Progenitor cell of endocrine pancreas (in vitro differentiated cells): ENCODE measurements at places on chromosomes 2 and 18.
A peak's percentile ranks its signal among the peaks of the same experiment; 100 is the strongest.

DNA sequence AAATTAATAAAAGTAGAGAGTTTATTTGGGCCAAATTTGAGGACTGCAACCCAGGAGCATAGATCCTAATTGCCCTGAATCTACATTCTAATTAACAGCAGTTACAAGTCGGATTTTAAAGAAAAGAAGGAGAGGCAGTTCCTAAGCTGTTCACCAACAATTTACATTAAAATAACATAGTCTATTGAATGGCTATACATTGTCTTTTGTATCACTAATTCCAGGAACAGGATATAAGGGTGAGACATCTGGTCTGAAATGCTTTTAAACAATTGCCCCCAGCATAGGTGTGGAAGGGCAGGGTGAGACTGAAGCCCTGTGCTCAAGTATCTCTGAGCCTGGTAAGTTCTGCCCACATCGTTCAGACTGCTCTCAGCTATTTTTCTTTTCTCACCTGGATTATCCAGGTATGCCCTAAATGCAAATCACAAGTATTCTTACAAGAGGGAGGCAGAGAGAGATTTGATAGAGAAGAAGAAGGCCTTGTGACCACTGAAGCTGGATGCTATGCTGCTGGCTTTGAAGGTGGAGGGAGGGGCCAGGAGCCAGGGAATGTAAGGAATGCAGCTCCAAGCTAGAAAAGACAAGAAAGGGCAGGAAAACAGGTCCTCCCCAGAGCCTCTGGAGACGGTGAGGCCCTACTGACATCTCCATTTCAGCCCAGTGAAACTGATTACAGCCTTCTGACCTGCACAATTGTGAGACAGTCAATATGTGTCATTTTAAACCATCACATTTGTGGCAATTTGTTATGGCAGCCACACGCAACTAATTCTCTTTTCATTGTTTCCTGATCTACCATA, 189.4 kb upstream of the ARL4C start:
- DNase-seq: peak; percentile 23

- DNase-seq: no peak
Observed at GRCh38 chr2:234788381-234788780, 163.4 kb upstream of the SH3BP4 start.

DNA sequence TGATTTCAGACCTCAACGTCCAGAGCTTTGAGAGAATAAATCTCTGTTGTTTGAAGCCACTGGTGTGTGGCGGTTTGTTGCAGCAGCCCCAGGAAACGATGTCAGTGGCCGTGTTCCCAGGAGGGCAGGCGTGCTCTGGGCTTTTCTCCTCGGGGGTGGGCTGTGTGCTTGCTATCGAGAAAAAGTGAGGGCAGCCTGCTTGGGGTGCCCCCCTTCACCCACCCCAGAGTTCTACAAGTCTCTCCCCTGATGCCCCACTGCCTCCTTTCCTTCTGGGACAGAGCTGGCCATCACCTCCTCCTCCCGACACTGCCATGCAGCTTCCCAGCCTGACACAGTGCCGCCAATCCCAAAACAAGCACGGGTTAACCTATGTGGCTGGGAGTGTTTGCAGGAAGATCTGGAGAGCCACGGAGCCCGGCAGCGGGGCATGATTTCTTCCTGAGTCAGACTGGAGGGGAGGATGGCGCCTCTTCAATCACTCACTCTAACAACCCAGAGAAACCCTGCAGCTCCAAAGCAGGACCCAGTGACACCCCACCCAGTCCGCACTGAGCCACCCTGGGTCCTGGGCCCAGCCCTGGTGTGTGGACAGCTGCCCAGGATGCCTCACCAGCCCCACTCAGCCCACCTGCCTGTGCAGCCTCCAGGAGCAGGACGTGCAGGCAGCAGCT, 213.7 kb upstream of the RAB6C start:
- DNase-seq: no peak

GRCh38 chr2:121189011-121189410, 96.0 kb downstream of the TFCP2L1 start:
- no peak for DNase-seq

DNA sequence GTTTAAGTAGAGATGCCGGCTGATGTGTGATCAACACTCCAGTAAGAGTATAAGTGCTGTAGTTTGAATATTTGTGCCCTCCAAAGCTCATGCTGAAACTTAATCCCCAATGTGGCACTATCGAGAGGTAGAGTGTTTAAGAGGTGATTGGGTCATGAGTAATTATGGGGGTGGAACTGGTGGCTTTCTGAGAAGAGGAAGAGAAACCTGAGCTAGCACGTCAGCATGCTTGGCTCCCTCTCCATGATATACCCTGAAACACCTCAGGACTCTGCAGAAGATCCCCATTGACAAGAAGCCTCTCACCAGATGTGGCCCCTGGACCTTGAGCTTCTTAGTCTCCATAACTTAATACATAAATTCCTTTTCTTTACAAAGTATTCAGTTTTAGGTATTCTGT, 584.8 kb downstream of the TSN start:
- no peak for DNase-seq

DNA sequence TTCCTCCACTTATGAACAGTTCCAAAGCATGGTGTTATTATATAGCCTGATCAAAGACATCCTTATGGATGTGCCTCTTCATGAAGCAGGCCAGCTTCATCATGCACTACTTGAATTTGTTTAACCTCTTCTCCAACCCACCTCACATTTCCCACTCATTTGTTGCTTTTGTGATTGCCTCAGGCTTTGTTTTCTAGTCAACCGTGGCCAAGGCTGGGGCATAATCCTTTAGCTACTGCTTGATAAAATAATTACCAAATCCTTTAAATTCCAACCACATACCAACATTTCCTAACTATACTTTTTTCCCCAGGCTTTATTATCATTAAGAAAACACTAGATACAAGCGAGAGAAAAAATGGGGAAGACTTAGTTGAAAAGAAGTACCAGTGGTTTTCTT, 39.6 kb upstream of the SCN1A start:
- no peak for DNase-seq

DNA sequence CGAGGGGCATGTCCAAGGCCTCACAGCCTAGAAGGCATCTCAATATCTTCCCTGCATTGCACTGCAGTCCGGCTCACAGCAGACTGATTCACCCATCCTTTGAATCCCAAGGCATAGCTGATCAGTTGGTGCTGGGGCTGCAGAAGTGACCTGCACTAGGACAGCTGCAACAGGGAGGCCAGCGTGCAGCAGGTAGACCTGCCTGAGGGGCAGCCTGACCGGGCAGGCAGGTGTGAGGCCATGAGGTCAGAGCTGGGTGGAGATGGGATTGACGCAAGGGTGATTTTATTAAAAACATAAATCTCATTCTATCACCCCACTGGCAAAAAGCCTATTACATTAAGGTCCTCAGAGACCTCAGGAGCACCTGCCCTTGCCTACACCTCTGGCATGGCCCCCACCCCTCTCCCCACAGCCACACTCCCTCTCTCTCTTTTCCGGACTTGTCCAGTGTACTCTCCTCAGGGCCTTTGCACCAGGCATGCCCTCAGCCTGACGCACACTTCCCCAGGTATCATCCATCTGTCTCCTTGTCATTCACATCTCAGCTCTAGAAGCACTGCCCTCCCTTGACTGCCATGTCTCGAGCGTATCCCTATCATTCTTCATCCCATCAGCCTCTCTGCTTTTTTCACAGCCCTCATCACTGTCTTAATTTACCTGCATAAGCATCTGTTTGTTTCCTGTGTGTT, 63.5 kb upstream of the WIPF1 start:
- DNase-seq: no peak

GRCh38 chr2:172671501-172671900, 64.1 kb upstream of the RAPGEF4 start:
- no peak for DNase-seq

GRCh38 chr2:26805241-26805676, 19.4 kb downstream of the CENPA start:
- DNase-seq: no peak

GRCh38 chr2:190119923-190120590, 57.5 kb upstream of the MSTN start:
- DNase-seq: no peak

DNA sequence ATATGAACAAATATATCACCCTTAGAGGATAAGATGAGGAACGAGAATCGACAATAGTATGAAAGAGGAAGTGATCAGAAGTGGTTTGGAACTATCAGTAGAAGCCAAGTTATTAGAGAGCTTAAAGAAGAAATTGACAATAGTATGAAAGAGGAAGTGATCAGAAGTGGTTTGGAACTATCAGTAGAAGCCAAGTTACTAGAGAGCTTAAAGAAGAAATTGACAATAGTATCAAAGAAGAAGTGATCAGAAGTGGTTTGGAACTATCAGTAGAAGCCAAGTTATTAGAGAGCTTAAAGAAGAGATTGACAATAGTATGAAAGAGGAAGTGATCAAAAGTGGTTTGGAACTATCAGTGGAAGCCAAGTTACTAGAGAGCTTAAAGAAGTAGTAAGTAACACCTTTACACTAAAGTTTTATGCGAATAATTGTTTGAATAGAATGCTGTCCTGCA, 175.5 kb downstream of the ZNF407 start:
- DNase-seq: no peak

- no peak for DNase-seq
Observed at GRCh38 chr18:26579941-26580618, 31.7 kb upstream of the KCTD1 start.

GRCh38 chr18:58180738-58181353, 136.8 kb downstream of the NEDD4L start:
- peak; percentile 47 for DNase-seq

- no peak for DNase-seq
Observed at GRCh38 chr18:11368020-11368419, 218.7 kb upstream of the PIEZO2 start.

GRCh38 chr18:40789286-40789685, 1165.7 kb upstream of the PIK3C3 start:
- no peak for DNase-seq

DNA sequence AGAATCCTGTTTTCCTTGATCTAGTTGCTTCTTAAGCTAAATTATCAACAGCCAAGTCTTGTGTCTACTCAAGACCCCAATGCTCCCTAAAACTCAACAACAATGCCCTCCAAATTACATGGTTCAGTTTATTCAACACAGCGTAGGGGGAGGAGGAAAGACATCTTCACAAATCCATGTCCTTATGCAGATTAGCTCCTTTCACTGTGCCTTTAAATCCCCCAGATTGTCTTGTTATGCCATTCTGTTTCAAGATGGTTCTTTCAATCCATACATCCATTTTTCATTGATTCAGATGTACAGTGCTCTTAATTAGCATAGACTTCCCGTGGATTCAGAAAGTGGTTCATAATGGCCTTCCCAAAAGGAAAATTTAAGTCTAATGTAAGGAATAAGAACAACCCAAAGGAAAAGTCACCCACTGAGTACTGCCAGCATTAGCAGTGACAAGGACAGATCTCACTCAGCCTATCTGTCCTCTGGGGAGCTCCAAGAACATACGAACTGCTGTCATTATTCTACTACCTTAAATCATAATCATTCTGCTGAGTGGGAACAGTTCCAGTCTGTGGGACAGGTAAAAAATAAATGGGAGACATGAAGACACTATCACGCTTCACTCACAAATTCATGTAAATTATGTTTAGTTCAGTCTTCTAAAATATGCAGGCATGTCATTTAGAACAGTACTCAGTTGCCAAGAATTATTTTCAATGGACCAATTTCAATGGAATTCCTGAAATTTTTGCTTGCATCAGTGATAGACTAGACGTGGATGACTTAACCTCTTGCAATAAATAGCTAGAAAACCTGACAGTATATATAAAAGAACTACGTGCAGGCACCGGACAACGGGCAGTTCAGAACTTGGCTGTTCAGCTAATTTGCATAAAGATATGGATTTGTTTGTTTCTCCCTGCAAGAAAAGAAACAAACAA, 58.9 kb upstream of the RNU4ATAC start:
- DNase-seq: no peak
